ENCODE measurements at places on chromosomes 2 and 18. TPM values are rescaled to one million over a fixed set of nuclear protein-coding genes. Genes with fewer than 3 reads are reported as not detected.

STARD7 gene
- total RNA-seq, result 250 TPM

PCGF1 gene
- total RNA-seq, result 34.1 TPM

GALR1 gene
- not detected for total RNA-seq

EFHD1 gene
- 1.9 TPM for total RNA-seq

DUSP19 gene
- total RNA-seq, result 2.4 TPM

GAL3ST2 gene
- not detected for total RNA-seq

ZNG1B gene
- total RNA-seq, result 20.5 TPM

ALPP gene
- total RNA-seq, result not detected

FAP gene
- 195 TPM for total RNA-seq

CCDC148 gene
- total RNA-seq, result 2.3 TPM

CXCR1 gene
- not detected for total RNA-seq

L3MBTL4 gene
- total RNA-seq, result 0.49 TPM

ASB3 gene
- total RNA-seq, result 25.3 TPM

ARHGEF4 gene
- total RNA-seq, result 5.5 TPM

RAX gene
- not detected for total RNA-seq

KCNF1 gene
- under 0.01 TPM for total RNA-seq

RNPEPL1 gene
- 12.5 TPM for total RNA-seq

CASP8 gene
- 29.4 TPM for total RNA-seq

CNGA3 gene
- 0.12 TPM for total RNA-seq

MAL gene
- total RNA-seq, result not detected

CD226 gene
- total RNA-seq, result 1.5 TPM

PRKCE gene
- 30.7 TPM for total RNA-seq

KRTCAP3 gene
- 0.32 TPM for total RNA-seq

COLEC11 gene
- total RNA-seq, result not detected

MARS2 gene
- total RNA-seq, result 3.9 TPM

SLC4A3 gene
- total RNA-seq, result 6.0 TPM

CRYGC gene
- total RNA-seq, result not detected

UGT1A8 gene
- not detected for total RNA-seq

NYAP2 gene
- not detected for total RNA-seq

MARCO gene
- not detected for total RNA-seq

LYG2 gene
- total RNA-seq, result not detected

C2orf66 gene
- total RNA-seq, result under 0.01 TPM

FBXO41 gene
- 1.5 TPM for total RNA-seq

SLC19A3 gene
- not detected for total RNA-seq

DPP10 gene
- not detected for total RNA-seq

SIX2 gene
- 0.65 TPM for total RNA-seq

CRYBA2 gene
- not detected for total RNA-seq

INHBB gene
- total RNA-seq, result 10.1 TPM

RESP18 gene
- total RNA-seq, result not detected

FBXO36 gene
- total RNA-seq, result 4.7 TPM

PRKAG3 gene
- total RNA-seq, result not detected

SKOR2 gene
- total RNA-seq, result not detected

CHRNG gene
- total RNA-seq, result not detected

LBX2 gene
- total RNA-seq, result 2.1 TPM

NMUR1 gene
- under 0.01 TPM for total RNA-seq

SP3 gene
- 128 TPM for total RNA-seq

IL36B gene
- total RNA-seq, result not detected

All from hair follicle dermal papilla cell (primary cell).